Activated naive CD8-positive, alpha-beta T cell treated with anti-CD3 and anti-CD28 coated beads, Interleukin-2, amount 10 ng/mL, durations not matched to agents 7 days and 5 days (primary cell): ENCODE measurements at places on chromosomes 12 and 14. TPM values are rescaled to one million over a fixed set of nuclear protein-coding genes. Genes with fewer than 3 reads are reported as not detected.
A peak's percentile ranks its signal among the peaks of the same experiment; 100 is the strongest.

The ACVR1B gene
- total RNA-seq, result 9.3 TPM

The MYF5 gene
- not detected for total RNA-seq

The LRRC23 gene
- 8.1 TPM for total RNA-seq

DNA sequence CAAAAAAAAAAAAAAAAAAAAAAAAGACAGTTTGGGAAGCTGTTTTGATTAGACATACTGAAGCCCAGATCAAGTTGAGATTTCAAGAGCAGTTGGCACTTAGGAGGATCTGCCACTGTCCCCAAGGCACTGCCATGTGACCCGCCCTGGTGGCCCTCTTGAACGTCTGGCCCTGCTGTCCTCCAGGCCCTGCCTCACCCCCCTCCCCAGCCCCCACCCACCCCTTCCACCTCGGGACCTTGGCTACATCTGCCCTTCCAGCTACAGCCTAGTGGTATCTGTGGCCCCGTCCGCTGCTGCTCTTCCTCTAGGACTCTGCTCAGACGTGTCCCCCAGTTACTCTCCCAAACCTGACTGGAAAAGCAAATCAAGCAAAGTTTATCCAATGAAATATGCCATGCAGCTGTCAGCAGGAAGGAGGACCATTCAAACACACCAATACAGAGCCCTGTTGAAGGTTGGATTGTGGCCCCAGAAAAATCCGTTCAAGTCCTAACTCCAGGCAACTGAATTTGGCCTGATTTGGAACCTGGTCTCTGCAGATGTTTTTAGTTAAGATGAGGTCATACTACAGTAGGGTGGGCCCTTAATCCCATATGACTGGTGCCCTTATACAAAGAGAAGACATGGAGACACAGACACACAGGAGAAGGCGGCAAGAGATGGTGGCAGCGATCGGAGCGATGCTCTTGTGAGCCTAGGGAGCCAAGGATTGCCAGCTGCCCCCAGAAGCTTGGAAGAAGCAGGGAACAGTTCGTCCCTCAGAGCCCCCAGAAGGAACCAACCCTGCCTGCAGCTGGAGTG lies 17.7 kb downstream of the SLC25A29 start:
- DNase-seq, result no peak

The KIF26A gene
- total RNA-seq, result 0.26 TPM

GRCh38 chr14:73591690-73592449 lies at the start of gene ACOT4:
Gene ACOT4 (plus strand): TSS chr14:73591873. CDS start chr14:73591960, 87 bp downstream.
- DNase-seq, result peak; percentile 74

The IL23A gene
- 10.2 TPM for total RNA-seq

- no peak for DNase-seq
Observed at GRCh38 chr12:40253936-40254335, 29.1 kb downstream of the LRRK2 start.

- DNase-seq, result no peak
Observed at GRCh38 chr14:58813745-58814144, 176.0 kb downstream of the DACT1 start.

DNA sequence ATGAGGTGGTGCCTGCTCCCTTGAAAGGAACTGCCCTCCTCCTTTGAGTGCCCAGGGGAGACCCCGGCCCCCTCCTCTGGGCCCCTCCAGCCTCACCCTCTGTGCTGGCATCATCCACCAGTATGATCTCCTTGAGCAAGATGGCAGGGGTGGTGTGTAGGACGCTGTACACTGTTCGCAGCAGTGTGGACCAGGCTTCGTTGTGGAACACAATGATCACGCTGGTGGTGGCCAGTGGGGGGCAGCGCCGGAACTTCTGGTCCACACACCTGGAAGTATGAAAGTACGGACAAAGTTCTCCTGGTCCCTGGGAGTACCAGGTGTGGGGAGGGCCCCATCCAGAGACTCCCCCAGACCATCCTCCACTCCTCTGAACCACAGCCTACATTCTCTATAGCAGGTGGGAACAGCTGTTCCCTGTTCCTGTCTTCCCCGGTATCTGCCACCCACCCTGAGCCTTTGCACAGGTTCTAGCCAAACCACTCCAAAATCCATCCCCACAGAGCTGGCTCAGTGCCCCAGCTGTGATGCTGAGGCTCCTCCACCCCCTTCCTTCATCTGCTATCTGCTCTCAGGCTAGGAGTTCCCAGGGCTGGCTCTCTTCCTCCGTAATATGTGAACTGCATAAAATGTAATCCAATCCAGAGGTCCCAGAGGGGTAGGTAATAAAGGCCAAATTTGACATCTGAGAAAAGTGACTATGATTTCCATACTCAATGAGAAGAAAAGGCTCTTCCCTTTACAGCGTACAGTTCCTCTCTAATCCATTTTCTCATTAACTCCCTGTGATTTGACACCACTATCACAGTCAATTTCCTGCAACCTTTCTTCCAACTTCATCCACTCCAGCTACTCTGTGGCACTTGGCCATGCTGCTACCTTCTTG lies 13.9 kb downstream of the GALNT6 start:
- no peak for DNase-seq

The ALDH1L2 gene
- total RNA-seq, result 1.2 TPM

The PKP2 gene
- 0.36 TPM for total RNA-seq

DNA sequence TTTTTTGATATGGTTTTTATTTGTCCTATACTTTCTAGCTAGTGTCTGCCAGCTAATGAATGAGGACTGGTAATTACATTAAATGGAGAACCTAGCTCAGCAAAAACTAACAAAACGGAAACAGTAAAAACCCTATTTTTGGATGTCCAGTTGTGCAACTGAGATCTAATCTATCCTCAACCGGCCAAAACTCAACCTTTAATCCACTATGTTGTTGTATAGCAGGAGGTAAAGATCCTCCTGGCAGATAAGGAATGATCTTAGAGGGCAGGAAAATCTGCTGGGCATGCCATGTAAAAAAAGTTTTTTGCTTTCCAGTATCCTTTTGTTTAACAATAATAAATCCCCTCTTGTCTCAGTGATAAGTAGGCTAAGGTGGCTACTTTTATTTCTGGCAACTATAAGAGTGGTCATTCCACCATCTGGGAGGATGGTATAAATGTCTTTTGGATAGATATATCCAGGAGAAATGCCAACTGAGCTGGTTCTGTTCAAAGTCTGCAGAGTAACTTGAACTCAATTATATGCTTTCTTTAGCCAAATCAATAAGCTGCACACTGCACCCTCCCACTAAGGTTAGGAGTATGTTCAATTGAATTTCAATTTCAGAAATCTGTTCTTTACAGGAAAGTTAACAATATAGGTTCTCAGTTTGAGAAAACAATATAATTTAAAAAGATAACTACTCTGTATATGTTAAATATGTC lies 40.1 kb downstream of the WASHC3 start:
- no peak for DNase-seq

The ZFHX2 gene
- 1.4 TPM for total RNA-seq
